T-helper 2 cell treated with Interferon-gamma antibody and Interleukin-4, amounts not matched to agents 5 μg/mL and 100 μg/mL, for 36 hours (primary cell): ENCODE measurements at places on chromosomes 16 and 17.

- no peak overlapping the region for H3K4me3 ChIP-seq
- no peak for DNase-seq
- H3K4me1 ChIP-seq, result no peaks in the 10 kb centered on the region
- H3K27me3 ChIP-seq, result no peaks in the 10 kb centered on the region
- peaks cover 4% of the 10 kb centered on the region for H3K36me3 ChIP-seq
Observed at GRCh38 chr17:69525920-69526841, 111.7 kb downstream of the MAP2K6 start.

GRCh38 chr17:49845321-49845720 is 2.5 kb downstream of the TAC4 start:
- no peak for DNase-seq
- peaks cover 12% of the 10 kb centered on the region for H3K4me1 ChIP-seq

DNA sequence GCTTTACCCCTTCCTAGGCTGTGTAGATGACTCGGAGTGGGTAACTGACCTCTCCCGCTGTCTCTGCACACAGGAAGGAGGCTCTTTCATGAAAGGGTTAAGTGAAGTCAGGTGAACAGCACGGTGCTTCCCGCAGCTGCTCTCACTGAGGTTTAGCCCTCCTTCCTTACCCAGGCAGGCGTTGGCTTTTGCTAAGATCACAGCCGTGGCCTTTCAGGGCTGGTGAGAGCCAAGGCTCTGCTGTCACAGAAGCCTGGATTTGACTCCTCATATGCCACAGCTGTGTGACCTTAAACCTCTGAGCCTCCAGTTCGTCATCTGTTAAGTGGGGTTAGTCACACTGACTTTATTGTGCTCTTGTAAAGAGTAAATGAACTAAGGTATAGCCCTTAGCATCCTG is 90.9 kb upstream of the PLCG2 start:
- H3K4me1 ChIP-seq, result peaks cover 3% of the 10 kb centered on the region
- no peak overlapping the region for H3K4me3 ChIP-seq
- DNase-seq, result peak; percentile 46

DNA sequence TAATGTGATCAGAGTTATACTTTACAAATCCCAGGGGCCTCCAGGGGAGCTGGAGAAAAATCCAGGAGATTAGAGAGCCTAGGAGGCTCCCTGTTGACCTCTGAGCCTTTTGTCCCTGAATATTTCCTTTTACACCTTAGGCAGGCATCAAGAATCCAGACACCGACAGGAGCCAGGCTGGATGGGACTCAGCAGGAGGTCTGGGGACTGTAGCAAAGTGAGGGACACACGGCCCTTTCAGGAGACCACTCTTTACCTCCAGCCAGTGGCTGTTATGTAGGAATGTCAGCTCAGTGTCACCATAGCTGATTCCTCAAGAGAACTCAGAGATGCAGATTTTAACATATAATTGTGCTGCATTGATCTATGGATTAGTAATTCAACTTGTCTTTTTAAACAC is 198.4 kb downstream of the SHISA9 start:
- H3K27me3 ChIP-seq, result no peaks in the 10 kb centered on the region
- H3K36me3 ChIP-seq, result no peaks in the 10 kb centered on the region
- H3K4me3 ChIP-seq, result no peak overlapping the region
- no peaks in the 10 kb centered on the region for H3K4me1 ChIP-seq

DNA sequence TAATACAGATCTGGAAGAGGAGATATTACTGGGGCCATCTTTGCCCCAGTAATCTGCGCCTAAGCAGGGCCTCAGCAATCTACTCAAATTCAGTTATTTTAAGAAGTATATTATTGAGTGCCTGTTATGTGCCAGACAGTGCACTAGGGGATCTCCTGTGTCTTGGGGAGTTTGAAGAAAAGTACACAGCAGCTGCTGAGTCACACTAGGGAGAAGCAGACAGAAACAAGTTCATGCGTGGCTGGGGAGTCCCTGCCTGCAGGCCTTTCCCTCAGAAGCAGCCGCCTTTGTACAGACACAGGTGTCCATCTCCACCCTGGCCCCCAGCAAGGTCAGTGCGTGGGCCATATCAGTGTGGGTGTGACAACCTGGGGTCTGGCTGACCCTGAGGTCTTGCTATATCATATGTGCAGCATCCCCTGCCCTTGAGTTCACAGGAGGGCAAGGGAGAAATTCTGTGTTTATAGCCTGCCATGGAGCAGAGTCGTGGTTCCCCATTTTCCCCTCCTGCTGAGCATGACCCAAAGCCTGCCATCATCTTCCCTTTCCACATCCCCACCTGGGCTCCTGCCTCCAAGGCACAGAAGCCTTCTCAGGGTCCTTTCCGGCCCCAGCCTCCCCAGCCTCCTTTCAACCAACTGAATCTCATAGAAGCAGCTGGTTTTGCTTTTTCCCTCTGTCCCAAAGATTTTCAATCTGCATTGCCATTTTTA is 229.9 kb upstream of the SDK2 start:
- no peak overlapping the region for H3K27ac ChIP-seq
- no peaks in the 10 kb centered on the region for H3K27me3 ChIP-seq
- no peaks in the 10 kb centered on the region for H3K36me3 ChIP-seq
- no peak for DNase-seq

DNA sequence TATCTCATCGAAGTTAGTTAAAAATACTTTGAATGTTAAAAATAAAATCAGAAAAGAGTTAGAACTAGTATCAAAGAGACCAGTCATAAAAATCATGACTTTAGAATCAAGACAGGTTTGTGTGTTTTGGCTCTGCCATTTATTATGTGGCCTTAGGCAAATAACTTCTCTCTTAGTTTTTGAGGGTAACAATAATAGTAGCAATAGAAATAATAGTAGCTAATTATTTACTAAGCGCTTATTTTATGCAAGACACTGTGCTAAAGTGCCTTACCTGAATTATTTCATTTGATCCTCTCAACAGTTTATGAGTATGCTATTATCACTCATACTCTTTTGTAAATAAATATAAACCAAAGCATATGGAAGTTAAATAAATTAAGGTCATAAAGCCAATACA is 77.0 kb downstream of the SMURF2 start:
- no peak for DNase-seq
- no peak overlapping the region for H3K4me3 ChIP-seq
- no peaks in the 10 kb centered on the region for H3K27me3 ChIP-seq

DNA sequence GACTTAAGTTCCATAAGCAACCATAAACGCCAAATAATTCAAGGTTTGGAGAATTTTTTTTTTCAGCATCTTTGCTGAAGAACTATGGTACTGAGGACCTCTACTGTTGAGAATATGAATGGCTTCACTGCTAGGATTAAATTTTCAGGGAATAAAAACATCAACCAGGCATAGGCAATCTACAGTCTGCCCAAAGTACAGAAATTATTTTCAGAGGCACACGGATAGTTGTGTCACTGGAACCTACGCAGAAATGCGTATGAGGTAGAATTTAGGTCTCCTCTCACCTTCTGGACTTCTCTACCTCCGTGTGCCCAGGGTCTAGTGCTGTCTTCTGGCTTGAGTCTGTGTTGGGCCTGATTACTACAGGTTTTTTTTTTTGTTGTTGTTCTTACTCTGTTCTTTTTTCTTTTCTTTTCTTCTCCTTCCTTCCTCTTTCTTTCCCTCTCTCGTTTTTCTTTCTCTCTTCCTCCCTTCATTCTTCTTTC is 39.7 kb downstream of the NACA2 start:
- H3K27ac ChIP-seq, result no peak overlapping the region
- no peaks in the 10 kb centered on the region for H3K36me3 ChIP-seq
- peaks cover 40% of the 10 kb centered on the region for H3K27me3 ChIP-seq
- no peak overlapping the region for H3K4me3 ChIP-seq
- DNase-seq, result no peak

- H3K27me3 ChIP-seq, result no peaks in the 10 kb centered on the region
- peak overlapping the region; percentile 81 for H3K27ac ChIP-seq
- H3K4me3 ChIP-seq, result peak overlapping the region; percentile 73
- peaks cover 37% of the 10 kb centered on the region for H3K4me1 ChIP-seq
Observed at GRCh38 chr17:77420804-77421629, 280.2 kb downstream of the SEC14L1 start.
